ENCODE measurements at places on chromosomes 1 and 21.

- no peak for DNase-seq
Measured at GRCh38 chr1:117672756-117673155, 66.9 kb downstream of the TENT5C start.

DNA sequence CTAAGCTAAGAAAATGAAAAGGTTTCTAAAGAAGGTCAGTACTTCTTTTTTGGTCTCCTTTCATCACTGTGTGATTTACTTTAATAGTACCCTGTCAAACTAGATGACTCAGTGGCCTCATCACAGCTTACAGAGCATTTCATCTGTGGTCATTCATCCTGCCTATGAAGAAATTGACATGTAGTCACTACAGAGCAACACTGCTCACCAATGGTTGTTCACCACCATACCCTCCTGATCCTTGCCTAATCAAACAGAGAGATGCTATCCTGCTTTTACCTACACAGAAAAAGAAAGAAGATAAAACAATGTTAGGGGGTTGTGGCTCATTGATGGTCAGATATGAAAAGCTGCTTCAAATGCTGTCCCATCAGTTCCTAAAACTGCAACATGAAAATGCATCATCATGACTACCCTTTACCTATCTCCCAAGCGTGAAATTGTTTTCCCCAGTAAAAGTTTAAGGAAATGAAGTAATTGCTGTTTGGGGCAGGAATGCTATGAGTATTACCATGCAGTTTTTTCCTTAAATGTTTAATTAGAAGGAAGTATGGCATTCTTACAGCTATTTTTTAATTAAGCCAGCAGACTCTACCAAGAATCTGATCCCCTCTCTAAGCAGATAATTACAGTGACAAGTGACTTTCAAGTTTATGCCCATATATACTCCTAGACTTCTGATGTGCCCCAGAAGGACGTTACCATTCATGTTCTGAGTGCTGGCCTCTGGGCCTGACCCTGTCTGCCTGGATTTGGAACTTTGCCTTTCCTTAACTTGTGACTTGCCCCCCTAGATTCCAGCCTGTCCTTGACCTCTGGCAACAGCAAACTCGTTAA, 46.1 kb upstream of the FBXO28 start:
- DNase-seq = no peak

DNA sequence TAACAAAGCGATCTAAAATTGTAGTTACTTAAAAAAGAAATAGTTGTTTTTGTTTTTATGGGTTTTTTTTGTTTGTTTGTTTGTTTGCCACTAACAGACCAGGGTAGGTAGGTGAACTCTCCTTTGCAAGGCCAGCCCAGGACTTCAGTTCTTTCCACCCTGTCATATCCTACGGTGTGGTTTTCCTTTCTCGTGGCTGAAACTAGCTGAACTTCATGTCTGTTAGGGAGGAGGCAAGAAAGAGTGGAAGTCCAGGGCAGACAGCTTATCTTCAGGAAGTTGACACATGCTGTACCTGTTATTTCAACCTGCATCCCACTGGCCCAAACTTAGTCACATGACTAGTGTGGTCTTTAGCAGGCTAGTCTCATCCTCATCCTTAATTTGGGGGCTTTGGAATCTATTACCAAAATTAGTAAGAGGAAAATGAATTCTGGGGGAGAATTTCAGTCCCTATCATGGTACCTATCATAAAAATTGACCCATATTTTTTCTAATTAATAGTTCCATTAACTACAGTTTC, 62.9 kb upstream of the LRRC7 start:
- DNase-seq = no peak

DNA sequence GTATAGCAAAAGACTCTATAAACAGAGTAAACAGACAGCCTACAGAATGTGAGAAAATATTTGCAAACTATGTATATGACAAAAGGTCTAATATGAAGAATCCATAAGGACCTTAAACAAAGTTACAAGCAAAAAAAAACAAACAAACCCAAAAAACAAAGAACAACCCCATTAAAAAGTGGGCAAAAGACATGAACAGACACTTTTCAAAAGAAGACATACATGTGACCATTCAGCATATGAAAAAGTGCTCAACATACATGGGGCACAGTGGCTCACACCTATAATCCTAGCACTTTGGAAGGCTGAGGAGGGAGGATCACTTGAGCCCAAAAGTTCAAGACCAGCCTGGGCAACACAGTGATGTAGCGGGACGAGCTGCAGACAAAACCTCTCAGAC, 17.9 kb upstream of the OR2B11 start:
- DNase-seq = no peak

- no peak for DNase-seq
Measured at GRCh38 chr1:232510367-232511110, 119.4 kb downstream of the SIPA1L2 start.

DNA sequence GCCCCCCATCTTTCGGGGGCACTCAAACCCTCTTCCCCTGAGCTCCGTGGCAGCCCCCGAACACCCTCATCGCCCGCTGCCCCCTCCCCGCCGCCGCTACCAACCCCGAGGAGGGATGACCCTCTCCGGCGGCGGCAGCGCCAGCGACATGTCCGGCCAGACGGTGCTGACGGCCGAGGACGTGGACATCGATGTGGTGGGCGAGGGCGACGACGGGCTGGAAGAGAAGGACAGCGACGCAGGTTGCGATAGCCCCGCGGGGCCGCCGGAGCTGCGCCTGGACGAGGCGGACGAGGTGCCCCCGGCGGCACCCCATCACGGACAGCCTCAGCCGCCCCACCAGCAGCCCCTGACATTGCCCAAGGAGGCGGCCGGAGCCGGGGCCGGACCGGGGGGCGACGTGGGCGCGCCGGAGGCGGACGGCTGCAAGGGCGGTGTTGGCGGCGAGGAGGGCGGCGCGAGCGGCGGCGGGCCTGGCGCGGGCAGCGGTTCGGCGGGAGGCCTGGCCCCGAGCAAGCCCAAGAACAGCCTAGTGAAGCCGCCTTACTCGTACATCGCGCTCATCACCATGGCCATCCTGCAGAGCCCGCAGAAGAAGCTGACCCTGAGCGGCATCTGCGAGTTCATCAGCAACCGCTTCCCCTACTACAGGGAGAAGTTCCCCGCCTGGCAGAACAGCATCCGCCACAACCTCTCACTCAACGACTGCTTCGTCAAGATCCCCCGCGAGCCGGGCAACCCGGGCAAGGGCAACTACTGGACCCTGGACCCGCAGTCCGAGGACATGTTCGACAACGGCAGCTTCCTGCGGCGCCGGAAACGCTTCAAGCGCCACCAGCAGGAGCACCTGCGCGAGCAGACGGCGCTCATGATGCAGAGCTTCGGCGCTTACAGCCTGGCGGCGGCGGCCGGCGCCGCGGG, 837 bp downstream of the FOXD3 start:
- DNase-seq = no peak

DNA sequence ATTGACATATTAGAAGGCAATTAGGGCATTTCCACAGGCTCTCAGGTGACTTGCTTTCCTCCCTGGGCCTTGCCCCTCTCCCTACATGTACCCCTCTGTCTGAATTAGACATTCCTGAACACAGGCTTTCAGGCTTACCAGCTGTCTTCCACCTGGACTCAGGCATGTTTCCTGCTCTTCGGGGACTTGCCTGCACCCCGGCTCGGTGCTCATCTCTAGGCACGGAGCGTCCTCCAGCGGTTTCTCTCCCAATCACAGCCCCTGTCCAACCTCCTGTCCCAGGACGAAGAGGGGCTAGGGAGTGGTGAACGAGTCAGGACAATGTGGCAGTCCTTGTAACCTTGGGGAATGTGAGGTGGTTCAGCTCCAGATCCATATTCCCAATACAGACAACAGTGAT, 4.2 kb downstream of the PROK1 start:
- no peak for DNase-seq

DNA sequence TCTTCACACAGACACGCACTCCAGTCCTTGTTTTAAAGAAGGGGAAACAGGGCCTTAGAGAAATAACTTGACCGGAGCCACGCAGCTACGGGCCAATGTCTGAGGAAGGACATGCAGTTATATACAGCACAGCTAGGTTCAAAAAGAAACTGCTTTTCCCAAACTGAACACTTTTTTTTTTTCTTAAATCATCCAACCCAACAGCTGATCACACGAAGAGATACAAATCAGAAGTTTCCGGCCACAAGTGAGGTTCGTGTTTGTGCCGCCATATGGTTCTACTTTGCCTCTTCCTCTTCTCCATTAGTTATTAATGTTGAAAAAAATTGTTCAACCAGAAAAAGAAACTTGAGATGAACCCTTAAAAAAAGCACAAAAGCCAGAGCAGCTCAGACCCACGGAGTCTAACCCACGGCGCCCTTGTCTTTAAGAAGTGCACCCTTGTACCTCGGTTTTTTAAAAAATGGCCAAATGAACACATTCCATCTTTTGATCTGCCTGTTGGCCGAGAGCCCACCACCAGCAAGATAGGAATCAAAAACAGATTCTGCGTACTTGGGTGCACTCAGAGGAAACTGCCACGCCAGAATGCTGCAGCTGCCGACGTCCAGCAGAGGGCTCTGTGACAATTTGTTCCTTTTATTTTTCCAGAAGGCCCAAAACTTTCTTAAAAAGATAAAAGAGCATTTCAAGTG, 78.9 kb downstream of the SLC66A1 start:
- no peak for DNase-seq

Data from cortex of kidney (tissue), 1 donor.